Aortic smooth muscle cell (primary cell): ENCODE measurements at places on chromosomes 5 and 9. TPM values are rescaled to one million over a fixed set of nuclear protein-coding genes. Genes with fewer than 3 reads are reported as not detected.

Gene NRG2
- total RNA-seq: 2.3 and 2.8 TPM in 2 replicates

Gene PDLIM7
- 55.5 and 76.9 TPM in 2 replicates for total RNA-seq

Gene CDKN2AIPNL
- total RNA-seq: 23.7 and 31.4 TPM in 2 replicates

Gene SLC6A7
- 0.06 TPM in 1 of 2 replicates, not detected in the other for total RNA-seq

Gene GABRA1
- total RNA-seq: under 0.01 TPM in 2 replicates

Gene ANKRA2
- total RNA-seq: 12.6 and 15.0 TPM in 2 replicates

Gene PCDHB11
- 0.44 and 0.53 TPM in 2 replicates for total RNA-seq
